ENCODE measurements at places on chromosomes 1 and 21.

DNA sequence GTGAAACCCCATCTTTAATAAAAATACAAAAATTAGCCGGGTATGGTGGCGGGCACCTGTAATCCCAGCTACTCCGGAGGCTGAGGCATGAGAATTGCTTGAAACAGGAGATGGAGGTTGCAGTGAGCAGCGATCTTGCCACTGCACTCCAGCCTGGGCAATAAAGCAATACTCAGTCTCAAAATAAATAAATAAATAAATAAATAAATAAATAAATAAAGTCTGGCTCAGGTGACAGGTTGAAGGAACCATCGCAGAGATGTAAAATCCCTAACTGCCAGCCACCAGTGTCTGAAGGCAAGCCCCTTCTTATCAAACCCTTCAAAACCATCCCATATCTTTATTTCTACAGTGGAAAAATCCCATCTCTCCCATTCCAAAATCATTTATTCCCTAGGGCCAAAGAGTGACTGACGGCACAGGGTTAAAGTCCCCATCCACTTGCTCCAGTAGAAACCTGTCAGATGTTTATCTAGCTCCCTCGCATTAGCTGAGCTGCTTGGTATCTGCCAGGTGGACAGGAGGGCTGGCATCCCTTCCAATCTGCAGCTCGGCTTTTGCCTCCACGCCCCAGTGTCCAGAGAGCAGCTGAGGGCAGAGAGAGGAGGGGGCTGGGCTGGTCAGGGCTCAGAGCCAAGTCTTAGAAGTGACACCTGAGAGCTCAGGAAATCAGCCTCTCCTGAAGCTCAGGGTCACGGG, 5.0 kb downstream of the CSRP1 start:
- DNase-seq: no peak

- no peak for DNase-seq
Measured at GRCh38 chr1:107786203-107786845, 178.7 kb downstream of the VAV3 start.

GRCh38 chr1:84835169-84835568, 57.8 kb downstream of the LPAR3 start:
- no peak for DNase-seq

- DNase-seq: no peak
Measured at GRCh38 chr1:22717037-22717760, 6.6 kb downstream of the EPHB2 start.

GRCh38 chr1:37622131-37622530, 12.6 kb downstream of the RSPO1 start:
- DNase-seq: no peak

GRCh38 chr1:160128636-160129035, 13.1 kb downstream of the ATP1A2 start:
- no peak for DNase-seq

Data from NCI-H524 treated with DMSO at 0.1 percent for 48 hours (cell line).